ENCODE measurements at places on chromosomes 5 and 9.

DNA sequence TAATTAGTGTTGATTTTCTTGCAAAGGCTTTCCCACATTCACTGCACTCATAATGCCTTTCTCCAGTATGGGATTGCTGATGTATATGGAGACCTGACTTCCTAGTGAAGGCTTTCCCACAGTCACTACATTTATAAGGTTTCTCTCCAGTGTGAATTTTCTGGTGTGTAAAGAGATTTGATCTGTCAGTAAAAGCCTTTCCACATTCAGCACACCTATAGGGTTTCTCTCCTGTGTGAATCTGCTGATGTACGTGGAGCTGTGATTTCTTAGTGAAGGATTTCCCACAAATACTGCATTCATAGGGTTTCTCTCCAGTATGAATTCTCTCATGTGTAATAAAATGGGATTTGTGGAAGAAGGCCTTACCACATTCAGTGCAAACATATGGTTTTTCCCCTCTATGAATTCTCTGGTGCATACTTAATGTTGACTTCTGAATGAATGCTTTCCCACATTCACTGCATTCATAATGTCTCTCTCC is 31.1 kb downstream of the ZNF484 start:
- no peak for DNase-seq

GRCh38 chr9:99505936-99506335 is 283.9 kb downstream of the SEC61B start:
- DNase-seq = no peak

- peak; percentile 33 for DNase-seq
Observed at GRCh38 chr9:73573235-73573634, 421.6 kb downstream of the ANXA1 start.

DNA sequence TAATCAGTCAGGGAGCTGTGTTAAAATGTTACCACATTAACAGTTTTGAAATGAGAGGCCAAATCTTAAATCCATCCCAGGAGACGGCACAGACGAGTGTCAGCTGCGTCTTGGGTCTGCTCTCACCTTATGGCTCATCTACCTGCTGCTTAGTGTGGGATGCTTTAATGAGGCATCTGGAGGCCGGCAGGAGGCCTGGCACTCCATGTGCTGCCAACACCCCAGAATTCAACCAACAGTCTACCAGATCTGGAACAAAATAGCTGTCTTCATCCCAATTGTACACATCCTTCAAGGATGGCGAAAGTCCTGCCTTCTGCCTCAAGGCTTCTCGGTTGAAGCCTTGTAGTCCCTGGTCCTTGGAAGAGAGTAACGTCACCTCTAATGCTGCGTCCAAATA is 12.0 kb downstream of the PRKACG start:
- no peak for DNase-seq

DNA sequence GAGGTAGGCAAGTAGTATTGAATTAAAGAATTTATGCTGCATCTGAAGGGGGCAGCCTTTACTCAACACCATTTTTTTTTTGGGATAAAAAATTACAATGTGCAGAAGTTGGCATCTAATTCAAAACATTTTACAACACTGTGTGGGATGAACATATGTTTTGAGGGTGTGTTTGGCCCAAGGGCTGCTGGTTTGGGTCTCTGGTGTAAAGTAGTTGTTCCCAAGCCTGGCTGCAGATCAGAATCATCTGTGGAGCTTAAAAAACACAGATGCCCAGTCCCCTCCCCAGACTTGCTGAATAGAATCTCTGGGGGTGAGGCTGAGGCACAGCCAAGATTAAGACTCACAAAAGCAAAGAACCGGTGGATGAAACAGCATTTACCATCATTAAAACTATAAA is 33.0 kb upstream of the PDZD2 start:
- DNase-seq = no peak

GRCh38 chr5:142590451-142591231 is 95.2 kb downstream of the FGF1 start:
- DNase-seq = no peak

DNA sequence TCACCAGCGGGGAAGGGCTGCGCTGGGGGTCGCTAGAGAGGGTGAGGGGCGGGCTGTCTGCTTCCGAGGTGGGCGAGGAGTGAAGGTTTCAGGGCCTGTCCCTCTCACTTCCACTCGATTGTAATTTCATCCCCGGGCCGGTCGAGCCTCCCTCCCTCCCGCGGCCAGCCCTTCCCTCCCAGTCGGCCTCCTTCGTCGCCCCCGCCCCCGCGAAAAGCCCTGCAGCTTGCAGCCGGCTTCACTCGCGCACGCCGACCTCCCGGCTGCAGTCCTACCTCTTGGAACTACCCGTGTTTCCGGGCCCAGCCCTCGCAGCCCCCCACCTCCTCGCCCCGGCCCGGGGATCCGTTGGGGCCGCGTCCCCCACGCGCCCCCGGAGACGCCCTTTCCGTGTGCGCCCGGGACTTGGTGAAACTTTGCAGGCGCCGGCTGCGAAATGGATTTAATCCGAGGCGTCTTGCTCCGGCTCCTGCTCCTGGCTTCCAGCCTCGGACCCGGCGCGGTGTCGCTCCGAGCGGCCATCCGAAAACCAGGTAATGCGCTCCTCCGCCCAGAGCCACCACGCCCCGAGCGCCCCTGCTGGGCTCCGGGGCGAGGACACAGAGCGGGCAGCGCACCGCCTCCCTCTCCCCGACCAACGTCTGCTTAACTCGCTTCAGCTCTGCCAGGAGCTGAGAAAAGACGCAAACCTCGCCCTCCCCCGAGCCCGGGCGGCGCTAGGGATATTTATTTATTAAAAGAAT is at the start of gene EGFLAM:
Gene EGFLAM (plus strand): TSS at position 241 of the 743 bp plus-strand sequence. CDS start 196 bp downstream, at position 437.
- DNase-seq = no peak

GRCh38 chr9:136576269-136576626 is 30.4 kb upstream of the NOTCH1 start:
- DNase-seq = no peak

Measured in NCI-H1048 (cell line).